Activated T-cell treated with anti-CD3 and anti-CD28 coated beads, Interleukin-2, amount 50 U/mL, for 72 hours (primary cell): ENCODE measurements at places on chromosomes 4 and X. TPM values are rescaled to one million over a fixed set of nuclear protein-coding genes. Genes with fewer than 3 reads are reported as not detected.
A peak's percentile ranks its signal among the peaks of the same experiment; 100 is the strongest.

- no peak for DNase-seq
Measured at GRCh38 chrX:6904156-6904555, 243.4 kb upstream of the STS start.

DNA sequence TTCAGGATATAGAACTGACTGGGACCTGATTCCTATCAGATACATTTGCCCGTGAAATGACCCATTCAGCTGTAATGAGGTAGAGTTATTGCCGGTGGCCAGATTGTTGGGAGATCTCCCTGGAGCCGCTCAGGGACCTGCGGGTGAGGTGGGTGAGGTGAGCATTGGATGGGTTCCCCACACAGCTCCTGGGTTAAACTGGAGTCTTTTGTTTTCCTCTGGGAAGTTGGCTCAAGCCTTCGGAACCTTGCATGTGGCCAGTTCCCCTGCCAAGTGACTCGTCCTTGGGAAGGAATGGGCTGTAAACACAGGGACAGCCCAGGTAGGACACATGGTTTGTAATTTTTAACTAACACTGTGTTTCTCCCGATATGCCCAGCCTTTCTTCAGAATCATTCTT is 31.6 kb upstream of the KIT start:
- DNase-seq = no peak

DNA sequence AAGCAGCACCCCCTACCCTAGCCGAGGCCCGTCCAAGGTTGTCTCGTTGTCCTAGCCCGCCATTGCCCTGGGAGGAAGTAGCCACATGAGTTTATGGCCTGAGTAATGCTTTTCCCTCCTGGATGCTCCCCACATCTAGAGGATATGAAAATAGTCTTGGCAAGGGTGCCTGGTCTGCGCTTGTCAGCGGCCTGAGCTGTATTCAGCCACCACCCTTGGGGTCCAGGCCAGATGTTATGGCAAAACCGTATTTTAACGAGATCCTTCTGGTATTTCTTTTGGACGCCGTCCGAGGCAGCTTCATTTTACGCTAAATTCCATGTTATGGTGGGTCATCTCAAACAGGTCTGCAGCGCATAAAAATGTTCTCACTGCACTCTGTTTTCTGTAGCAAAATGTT is 89.3 kb downstream of the GPR143 start:
- DNase-seq = no peak

The PABPC5 gene
- not detected for total RNA-seq

DNA sequence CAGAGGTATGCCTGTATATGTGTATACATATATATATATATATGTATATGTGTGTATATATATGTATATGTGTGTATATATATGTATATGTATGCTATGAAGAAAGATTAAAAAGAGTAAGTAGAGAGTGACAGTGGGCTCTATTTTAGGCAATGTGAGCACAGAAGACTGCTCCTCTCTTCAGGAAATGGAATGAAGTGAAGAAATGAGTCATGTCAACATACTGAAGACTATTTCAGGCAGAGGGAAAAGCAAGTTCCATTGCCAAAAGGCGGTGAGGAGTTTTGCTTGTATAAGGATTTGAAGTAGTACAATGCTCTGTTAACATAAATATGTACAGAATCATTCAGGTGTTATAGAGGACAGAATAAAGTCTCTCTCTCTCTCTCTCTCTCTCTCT is 773.2 kb upstream of the FTHL17 start:
- DNase-seq = no peak

- no peak for DNase-seq
Measured at GRCh38 chr4:164441109-164441508, 312.8 kb upstream of the SMIM31 start.

GRCh38 chr4:187479511-187479910 is 516.1 kb upstream of the ZFP42 start:
- no peak for DNase-seq

GRCh38 chr4:54318904-54319303 is 89.8 kb downstream of the PDGFRA start:
- peak; percentile 11 for DNase-seq
